ENCODE measurements at places on chromosomes 5 and 9.

DNA sequence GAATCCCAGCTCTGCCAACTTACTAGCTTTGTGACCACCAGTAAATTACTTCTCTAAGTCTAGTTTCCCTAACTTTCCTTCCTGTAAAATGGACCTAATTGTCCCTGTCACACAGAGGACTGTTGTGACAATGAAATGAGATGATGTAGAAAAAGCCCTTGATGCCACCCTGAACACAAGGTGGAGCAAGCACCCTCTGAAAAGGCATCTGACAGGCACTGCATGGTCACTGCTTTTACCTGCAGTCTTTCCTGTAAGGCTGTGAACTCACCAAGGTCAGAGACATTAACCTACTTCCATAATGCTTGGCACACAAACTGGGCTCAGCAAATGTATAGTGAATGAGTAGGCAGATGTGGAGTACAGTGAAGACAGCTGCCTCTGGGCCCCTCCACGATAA, 6.1 kb downstream of the SLC31A2 start:
- no peak for DNase-seq

GRCh38 chr9:69190086-69190862, 16.2 kb downstream of the TJP2 start:
- no peak for DNase-seq

DNA sequence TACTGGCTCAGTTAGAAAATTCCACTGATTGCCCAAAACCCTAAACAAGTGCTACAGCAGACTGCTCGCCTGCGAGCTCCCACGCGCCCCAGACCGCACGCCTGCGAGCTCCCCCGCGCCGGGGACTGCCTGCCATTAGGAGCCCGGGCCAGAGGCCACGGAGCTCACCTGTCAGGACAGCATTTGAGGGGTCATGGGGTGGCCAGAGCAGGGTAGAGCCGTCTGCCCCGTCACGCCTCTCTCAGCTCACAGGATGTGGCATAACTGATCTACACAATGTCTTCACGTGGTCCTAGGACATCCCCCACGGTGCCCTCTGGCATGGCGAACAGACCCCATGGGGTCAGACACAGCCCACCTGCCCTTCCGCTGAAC, 29.1 kb upstream of the LRRC14B start:
- no peak for DNase-seq

DNA sequence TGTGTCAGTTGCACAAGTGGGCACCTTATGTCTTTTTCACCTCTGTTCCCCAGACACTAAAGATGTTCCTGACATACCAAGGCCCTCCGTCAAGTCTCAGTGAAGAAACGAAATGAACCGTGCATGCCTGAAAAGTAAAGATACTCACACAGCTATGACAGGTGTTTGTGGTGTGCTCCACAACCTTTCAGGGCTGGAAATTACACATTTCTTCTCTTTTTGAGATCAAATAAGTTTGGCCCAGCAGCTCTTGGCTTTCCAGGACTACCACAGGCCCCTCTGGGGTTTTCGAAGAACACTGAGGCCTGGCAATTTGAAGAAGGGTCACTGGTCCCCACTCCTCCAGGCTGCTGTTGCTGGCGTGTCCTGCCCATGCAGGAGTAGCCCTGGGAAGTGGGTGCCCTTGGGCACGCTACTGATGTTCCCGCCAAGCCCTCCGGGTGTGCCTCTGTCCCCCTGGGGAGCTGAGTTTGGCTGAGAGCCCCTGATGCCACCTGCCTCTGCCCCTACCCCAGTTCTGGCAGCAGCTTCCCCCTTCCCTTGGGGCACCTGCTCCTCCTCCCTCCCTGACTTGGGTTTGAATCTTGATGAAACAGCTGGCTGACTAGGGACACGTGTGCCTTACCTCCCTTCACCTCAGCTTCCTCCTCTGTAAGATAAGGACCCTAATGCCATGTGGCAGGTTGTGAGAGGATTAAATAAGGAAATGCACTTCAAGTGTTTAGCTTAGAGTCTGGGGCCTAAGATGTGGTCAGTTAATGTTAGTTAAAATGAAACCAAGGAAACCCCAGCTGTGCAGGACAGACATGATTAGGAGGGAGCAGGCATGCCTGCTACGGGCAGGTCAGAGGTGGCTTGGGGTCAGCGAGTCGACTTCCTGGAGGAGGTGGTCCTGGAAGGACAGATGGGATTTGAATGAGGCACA, 49.1 kb upstream of the GADD45G start:
- no peak for DNase-seq

GRCh38 chr5:81310402-81311063, 9.1 kb downstream of the ZCCHC9 start:
- no peak for DNase-seq

DNA sequence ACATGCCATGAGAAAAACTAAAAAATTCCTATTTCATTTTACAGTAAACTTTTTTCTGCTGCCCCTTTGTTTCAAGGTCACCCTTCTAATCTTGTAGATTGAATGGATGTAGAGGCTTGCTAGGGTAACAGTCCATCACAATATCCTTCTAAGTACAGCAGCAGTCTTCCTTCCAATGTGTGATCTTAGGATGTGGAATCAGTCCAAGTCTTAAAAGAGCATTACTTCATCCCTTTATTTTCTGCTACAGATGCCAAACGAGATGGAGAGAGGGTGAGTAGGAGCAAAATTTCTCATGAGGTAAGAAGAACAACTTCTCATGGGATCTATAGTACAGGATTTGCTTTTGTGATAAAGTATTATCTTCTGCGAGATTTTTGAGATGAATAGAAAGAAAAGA, 704 bp upstream of the IL33 start:
- no peak for DNase-seq

- DNase-seq = no peak
Observed at GRCh38 chr9:2717385-2717784, at the start of gene KCNV2. Gene KCNV2 (plus strand): TSS chr9:2717510. CDS start chr9:2717740, 230 bp downstream.

GRCh38 chr5:56069652-56070226, 75.0 kb upstream of the IL6ST start:
- no peak for DNase-seq

DNA sequence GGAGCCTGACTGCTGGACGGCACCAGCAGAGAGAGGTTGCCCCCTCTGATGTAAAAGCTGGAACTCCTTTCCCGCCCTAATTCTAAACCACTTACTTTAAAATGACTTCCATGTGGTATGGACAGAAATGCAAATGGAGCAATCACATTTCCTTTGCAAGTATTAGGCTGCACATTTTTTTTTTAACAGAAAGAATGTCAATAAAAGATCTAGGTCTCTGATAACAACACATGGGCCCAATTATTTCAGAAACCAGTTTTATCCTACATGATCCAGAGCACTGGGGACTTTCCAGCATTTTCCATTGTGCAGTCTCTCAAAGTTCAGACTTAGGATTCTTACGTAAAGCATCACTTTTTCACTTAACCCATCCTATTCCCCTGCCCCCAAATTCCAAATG, 203.7 kb downstream of the NXNL2 start:
- DNase-seq = no peak

GRCh38 chr9:83291196-83291595, 228.3 kb upstream of the RASEF start:
- DNase-seq = no peak

DNA sequence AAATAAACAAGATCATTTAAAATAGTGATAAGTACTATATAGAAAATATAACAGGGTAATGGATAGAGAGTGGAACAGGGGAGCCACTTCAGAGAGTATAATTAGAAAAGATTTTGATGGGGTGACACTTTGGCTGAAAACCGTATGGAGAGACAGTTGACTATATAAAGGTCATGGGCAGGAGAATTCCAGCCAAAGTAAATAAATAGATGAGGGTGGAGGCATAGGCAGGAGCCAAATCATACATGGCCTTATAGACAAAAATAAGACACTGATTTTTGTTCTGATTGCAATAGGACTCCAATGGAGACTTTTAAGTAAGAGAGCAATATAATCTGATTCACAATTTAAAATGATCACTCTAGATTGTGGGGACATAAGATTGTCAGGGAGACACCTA, 37.5 kb upstream of the NUDT12 start:
- no peak for DNase-seq

DNA sequence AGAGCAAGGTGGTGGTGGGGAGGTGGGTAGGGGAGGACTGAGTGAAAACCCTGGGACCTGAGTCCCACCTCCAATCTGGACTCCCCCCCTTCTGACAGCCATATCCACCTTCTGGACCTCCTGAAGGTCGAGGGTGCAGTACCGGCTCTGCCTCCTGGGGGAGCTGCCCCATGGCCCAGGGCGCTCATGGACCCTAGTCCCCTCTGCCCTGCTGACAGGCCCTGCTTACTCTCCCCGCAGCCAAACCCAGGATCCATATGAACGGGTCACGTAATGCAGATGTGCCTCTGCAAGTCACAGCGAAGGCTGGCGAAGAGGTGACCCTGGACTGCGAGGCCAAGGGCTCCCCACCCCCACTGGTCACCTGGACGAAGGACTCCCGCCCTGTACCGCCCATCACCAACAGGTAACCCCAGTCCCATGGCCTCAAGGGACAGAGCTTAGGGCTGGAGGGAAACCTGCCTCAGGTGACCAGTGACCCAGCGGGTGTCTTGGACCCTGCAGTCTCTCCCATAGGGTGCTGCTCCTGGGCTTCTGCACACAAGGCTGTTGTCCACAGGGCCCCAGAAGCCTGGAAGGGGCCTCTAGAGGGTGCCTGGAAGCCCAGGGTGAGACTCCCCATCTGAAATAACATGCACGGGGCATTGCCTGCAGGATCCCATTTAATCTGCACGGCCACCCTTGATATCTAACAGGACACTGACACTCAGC, 61.7 kb downstream of the HMCN2 start:
- no peak for DNase-seq

GRCh38 chr5:112492291-112492690, 73.2 kb upstream of the EPB41L4A start:
- DNase-seq = peak; percentile 57

GRCh38 chr9:104240890-104241289, 146.8 kb downstream of the SMC2 start:
- no peak for DNase-seq

GRCh38 chr9:130911254-130912049, 14.8 kb upstream of the QRFP start:
- no peak for DNase-seq

DNA sequence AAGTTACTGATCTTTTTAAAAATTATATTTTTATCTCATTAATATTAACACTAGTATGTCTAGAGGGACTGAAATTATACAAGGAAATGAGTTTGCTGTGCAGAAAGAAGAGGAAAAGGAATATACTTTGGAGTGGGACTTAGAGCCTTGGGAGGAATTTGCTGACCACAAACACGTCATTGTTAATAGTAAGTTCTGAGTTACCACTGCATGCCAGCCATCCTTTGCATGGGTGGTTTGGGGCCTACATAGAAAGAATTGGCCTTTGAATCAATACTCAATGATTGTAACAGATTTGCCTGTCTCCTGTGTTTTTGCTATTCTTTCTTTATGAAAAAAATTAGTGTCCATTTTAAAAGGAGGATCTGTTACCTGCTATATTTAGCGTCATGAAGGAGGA, 232.6 kb upstream of the TNC start:
- no peak for DNase-seq

GRCh38 chr9:35730486-35730854, 1.5 kb downstream of the TLN1 start:
- DNase-seq = no peak

DNA sequence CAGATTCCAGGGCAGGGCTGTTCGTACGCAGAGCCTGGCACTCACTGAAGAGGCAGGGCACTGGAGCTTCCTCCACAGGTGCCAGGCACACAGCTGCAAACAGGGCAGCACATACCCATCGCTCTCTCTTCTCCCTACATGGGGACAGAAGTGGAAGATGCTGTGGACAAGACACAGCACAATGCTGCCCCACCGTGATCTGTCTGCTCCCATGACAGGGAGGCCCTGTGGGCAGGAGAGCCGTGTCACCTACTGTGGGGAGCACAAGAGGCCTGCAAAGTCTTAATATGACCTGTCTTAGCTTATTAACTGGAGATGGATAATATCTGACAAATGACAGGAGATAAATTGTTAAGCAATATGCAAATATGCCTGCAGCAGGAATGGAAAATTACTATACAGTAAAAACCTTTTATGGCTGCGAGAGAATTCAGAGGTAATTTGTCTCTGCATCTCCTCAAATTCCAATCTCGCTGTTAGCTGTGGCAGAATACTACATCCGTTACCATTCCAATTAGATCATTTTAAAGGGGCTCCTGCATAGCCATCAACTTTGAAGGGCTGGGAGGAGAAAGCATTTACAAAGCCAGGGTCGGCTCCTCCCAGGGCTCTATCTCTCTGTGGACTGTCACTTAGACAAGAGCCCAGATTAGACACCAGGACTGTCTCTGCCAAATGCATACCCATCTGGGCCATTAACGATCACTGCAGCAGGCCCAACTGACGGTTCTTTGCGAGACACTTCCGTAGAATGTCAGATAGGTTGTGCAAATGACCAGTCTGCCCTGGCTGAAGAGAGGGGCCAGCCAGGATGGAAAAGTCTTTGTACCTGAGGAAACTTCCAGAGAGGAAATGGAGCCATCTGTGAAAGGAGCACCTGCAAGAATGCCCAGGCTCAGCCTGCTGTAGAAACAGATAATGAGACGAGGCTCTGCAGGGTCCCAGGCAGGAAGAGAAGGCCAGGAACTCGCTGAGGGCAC, 90.7 kb upstream of the FSTL4 start:
- DNase-seq = no peak

DNA sequence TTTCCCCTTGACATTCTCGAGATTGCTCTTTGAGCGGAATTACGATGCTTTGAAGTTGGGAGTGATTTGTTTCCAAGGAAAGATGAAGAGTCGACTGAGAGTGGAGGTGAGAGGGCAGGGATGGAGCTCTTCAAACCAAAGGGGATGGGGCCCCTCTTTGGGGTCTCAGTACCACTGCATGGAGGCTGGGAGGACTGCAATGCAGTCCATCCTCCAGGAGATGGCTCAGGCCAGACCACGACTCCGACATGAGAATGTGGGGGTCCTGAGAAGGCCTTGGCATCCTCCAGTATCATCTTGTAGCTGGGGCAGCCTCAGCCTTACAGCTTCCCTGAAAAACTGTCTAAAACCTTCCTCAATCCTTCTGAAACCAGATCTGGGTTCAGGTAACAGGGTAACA, 51.1 kb upstream of the CDKN2AIPNL start:
- DNase-seq = no peak

- DNase-seq = no peak
Observed at GRCh38 chr9:36924071-36924470, 110.0 kb downstream of the PAX5 start.

DNA sequence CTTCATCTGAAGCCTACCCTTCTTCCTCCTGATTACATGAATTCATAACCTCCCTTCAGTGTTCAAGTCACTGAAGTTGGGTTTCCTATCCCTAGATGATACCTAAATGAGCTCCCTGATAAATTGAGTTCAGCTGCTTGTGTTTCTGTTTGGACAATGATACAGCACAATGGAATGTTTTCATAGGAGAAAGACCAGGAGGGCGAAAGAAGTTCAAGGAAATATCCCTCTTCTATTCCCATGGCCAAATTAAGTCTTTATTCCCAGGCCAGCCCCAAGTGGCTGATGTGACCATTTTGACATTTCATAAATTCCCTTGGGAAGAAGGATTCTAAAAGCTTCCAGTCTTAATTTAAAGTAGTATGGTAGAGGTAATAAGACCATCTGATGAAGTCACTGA, 555.8 kb upstream of the CLINT1 start:
- DNase-seq = no peak

GRCh38 chr5:124867137-124867704, 120.8 kb upstream of the ZNF608 start:
- DNase-seq = no peak
